ENCODE measurements at places on chromosomes 5 and 9.

- DNase-seq: no peak
These were observed 65.3 kb downstream of the RASEF start for GRCh38 chr9:82997476-82998140.

- no peak for DNase-seq
These were observed 40.4 kb downstream of the SPARC start for GRCh38 chr5:151646334-151646733.

DNA sequence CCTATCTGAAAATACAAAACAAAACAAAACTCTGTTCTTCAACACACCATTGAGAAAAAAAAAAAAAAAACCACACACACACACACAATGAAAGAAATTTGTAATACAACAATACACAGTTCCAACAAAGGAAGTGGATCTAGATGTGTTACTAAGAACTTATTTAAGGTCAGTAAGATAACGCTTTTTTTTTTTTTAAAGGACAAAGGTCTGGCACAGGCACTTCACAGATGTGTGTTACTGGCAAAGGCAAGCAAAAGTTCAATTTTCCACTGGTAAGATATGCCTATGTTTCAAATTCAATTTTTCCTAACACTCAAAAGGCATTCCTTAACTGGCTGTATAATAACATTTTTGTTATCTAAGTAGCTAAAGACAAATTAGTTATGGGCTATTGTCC is 3.6 kb downstream of the RFK start:
- DNase-seq: no peak

DNA sequence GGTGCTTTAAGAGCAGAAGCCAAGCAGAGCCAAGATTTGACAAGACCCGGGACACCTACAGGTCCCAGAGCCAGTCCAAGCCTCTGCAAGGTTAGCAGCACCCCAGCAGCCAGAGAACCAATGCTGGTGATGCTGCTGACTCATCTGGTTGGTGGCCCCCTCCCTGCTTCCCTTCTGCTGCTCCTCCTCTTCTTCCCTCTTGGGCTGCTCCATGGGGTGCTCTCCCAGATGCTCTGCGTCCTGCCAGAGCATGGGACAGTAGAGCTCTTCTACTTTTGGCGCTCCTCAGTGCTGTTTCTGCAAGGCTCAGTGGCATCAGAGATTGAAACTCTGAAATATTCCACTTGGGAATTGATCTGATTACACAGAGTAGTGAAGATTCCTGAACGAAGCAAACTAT is 76.1 kb upstream of the SAP30L start:
- DNase-seq: no peak

- no peak for DNase-seq
These were observed 17.5 kb upstream of the LHFPL2 start for GRCh38 chr5:78666041-78666444.

- no peak for DNase-seq
These were observed 217.7 kb upstream of the PANK3 start for GRCh38 chr5:168796593-168797580.

DNA sequence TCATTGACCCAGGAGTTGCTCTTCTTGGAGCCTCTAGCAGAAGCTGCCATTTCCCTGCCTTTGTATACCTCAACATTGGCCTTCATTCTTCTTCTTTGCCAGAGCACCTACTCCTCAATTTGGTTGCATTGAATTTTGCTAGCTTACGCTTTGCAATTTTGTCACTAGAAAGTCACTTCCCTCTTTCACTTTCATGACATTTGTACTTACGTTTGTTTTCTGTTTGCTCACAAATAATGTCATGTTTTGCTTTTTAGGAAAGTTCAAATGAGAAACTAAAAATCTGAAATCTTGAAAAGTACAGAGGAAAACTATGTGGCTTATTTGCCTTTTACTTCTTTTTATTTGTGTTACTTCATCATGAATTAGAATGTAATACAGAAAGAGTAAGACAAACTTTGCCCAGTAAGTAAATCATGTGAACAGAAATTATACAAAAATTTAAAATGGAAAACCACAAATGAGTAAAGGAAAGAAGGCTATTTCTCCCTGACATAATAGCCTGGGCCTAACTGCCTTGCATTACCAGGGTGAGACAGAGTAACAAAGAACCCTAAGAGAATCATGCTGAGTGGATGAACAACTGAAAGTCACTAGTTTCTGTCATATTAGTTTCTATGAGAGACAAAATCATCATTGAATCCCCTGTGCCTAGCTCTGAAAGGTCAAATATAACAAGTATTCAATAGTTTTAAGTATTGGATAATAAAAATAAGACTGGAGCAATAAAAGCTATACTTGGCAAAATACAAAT is 7.4 kb upstream of the IFNA1 start:
- DNase-seq: no peak

DNA sequence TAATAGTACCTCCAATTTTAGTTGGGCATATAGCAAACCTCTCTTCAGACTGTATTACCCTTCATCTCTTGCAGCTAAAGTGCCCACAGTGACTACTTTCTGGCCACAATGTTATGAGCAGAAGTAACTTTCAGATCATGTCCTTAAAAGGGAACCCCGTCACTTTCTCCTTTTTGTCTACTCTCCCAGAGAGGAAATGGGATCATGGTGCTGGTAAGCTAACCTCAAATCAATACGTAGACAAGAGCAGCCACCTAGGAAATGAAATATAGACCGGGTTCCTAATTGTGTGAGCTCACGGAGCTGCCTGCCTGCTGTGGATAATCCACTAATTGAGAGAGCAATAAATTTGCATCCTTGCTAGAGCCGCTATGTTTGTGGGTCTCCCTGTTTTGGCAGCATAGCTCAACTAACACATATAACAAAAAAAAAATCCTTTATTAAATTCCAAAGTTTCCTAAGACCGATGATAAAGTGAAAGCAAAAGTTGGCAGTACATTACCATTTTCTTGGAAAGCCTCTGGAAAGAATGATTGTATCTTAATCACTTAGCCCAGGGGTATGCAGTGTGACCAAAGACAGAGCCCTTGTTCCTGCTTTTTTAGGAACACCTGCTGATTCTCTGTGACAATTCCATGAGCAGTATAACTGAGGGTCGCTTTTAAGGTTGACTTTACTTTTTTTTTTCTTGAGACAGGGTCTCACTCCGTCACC is 5.6 kb upstream of the IL7R start:
- no peak for DNase-seq

DNA sequence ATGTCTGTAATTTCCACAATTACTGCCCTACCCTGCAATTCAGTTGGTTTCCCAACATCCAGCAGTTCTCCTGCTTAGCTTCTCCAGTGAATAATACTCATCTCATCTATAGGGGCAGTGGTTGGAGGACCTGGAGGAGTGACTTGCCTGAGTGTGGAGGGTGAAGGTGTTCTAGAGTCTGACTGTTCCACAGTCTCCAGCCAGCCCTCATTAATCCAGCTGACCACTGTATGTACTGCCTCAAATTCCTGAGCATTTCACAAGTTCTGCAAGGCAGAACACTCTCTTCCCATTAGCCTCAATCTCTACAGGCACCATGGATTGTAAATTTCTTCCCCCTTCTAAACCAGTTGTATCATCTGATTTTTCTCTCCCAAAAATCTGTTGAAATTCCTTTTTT is 147.4 kb upstream of the NFIL3 start:
- DNase-seq: no peak

DNA sequence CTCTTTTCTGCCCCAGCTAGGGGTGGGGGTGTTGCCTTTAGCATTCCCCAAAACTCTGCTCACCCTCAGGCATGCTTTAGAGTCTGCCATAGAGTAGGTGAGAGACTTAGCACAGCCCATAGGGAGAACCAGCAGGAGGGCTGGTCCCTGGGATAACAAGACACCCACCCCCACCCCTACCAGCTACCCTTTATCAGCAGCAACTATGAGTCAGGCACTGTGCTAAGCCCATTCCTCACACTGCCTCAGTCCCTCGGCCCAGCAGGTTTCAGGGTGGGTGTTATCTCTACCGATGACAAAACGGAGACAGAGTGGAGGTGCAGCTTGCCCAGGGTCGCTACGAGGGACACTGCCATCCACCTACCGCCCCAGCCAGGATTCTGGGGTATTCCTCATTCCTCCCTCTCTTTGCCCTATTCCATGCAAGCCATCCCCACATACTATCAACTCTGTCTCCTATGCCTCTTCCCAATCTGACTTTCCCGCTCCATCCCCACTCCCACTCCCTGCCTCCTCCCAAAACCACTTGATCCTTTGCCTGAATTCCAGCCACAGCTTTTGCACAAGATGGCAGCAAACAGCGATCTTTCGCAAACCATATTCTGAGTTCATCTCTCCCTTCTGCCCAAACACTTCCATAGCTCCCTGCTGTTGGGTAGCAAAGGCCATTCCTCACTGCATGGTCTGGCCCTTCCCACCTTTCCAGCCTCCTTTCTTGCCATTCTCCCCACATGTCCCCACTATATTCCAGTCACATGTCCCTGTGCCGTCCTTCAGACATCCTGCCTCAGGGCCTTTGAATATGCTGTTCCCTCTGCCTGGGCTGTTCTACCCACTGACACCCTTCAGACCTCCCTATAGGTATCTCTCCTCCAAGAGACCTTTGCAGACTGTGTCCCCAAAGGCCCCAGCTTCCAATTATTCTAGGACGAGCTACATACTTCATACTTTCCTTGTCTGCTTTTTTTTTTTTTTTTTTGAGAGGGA is 5.1 kb downstream of the CIZ1 start:
- no peak for DNase-seq

- no peak for DNase-seq
These were observed 41.3 kb downstream of the LRSAM1 start for GRCh38 chr9:127492616-127493015.

GRCh38 chr9:27438522-27438921 is 85.6 kb upstream of the IFNK start:
- no peak for DNase-seq

GRCh38 chr9:93809204-93809940 is 145.8 kb downstream of the BARX1 start:
- no peak for DNase-seq

DNA sequence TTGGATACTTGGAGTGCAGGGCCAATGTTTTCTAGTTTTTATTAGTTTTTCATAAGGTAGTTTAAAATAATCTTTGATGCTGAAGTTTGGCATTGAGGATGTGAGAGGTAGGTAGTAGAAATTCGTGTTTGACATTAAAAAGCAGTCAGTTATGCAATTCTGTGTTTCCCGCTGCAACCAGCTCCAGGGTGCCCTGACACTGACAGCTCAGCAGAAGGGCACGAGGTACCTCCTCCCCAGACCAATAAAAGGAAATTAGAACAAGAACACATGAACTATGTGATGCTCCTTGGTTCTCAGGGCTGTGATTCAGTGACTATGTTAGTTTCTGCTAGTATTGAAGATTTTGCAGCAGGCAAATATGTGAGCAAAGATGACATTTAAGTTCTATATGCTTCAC is 40.2 kb downstream of the NSUN2 start:
- no peak for DNase-seq

GRCh38 chr9:115416299-115416698 is 298.3 kb upstream of the TNC start:
- DNase-seq: no peak

DNA sequence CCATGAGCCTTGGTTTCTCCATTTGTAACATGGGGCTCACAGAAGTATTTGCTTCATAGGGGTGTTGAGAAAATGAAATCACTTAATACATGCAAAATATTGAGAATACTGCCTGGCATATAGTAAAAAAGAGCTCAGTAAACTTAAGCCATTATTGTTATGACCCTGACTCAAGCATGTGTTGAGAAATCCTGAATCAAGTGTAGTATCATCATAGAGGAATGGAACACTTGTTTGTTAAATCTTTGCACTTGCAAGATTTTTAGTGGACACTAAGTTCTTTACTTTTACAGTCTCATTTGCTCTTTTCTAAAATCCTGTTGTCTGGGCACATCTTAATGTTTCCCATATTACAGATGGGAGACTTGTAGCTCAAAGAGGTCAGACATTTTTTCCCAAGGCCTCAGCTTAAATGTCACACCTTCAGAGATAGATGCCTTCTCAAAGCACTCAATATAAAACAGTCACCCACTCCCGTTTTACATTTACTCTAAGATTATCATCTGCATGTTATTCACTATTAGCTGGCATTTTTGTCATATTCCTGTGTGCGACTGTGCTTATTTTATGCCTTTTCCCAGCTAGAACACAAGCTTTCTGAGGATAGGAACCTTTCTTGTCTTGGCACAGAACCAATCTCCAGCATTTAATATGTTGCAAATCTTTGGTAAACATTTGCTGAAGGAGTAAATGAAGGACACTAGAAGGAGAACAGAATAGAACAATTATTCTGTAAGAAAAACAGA is 250.0 kb upstream of the TNC start:
- no peak for DNase-seq

DNA sequence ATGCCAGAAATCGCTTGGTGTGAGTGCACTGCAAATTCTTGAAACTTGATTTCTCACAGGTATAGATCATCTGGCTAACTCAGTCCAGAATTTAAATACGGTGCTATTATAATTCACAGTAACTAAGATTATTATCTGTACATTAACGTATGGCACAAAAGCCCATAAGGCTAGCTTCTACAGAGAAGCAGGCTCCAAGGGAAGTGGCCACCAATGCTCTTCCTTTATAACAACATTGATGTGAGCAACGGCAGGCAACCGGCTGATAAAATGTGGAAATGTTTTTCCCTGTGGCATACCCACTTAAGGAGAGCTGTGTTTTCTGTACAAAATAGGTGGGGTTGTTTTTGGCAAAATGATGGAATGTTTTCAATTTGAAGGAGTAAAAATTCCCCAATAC is 35.7 kb downstream of the SEMA4D start:
- DNase-seq: no peak

DNA sequence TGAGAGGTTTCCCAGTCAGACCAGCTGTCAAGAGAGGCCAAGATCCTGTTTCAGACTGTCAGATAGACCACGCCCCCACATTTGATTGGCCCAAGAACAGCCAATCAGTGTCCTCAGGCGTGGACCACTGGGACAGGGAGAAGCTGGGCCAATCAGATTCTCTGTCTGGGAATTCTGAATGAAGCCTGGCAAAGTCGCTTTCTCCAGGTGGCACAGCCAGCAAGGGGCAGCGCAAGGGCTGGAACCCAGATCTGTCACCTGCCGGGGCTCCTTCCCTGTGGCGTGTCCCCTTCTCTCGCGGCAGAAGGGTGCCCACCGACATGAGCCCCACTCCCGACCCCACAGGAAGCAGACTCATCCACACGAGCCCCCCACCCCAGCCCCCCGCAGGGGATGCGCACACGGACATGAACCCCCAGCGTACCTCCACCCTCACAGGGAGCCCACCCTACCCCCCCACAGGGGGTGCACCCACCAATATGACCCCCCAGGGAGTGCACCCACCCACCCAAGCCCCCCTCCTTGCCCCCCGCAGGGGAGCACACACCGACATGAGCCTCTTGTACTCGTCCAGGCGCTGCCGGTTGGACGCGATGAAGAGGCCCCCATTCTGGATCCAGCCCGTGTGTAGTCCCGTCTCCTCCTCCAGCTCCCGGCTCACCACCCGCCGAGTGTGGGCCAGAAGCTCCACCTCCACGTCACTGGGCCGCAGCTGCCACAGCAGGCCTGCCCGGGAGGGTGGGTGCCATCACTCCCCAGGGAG is 6.1 kb downstream of the SARDH start:
- no peak for DNase-seq

- no peak for DNase-seq
These were observed 19.0 kb downstream of the DYNC2I2 start for GRCh38 chr9:128637656-128638055.

Measured in NCI-H2081 treated with DMSO at 0.1 percent for 48 hours (cell line).